ENCODE measurements at places on chromosomes 16 and 17.

- peak; percentile 18 for DNase-seq
Measured at GRCh38 chr17:48121923-48122664, 14.5 kb downstream of the SNX11 start.

DNA sequence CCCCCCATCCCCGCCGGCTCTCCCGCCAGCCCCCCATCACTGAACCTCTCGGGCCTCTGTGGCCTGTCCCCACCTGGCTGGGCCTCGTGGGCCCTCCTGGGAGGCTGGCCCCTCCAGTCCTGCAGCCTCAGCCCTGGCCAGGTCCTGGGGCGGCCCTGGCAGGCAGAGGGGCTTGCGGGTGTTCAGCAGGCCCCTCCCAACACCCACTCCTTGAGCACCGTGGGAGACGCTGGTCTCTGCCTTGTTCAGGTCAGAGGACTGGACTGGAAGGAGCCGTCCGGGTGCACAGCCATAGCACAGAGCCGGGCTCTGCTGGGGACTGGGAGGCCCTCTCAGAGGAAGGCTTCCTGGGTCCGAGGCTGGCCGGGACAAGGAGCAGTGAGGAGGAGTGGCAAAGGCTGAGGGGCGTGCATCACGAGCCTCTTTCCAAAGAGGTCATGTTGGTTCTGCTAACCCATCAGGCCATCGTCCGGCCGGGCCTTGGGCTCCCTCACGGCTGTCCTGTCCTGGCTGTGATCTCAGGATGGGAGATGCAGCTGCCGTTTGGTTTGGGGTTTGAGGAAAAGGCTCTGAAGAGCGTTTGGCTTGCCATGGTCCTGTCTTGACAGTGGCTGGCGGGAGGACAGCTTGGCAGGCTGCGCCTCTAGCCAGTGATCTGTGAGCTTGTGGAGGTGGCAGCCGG lies 6.3 kb upstream of the PABPN1L start:
- DNase-seq, result no peak

GRCh38 chr17:77129568-77130301 lies 11.0 kb upstream of the SEC14L1 start:
- DNase-seq, result no peak

- DNase-seq, result no peak
Measured at GRCh38 chr17:5785867-5786509, 201.7 kb upstream of the NLRP1 start.

DNA sequence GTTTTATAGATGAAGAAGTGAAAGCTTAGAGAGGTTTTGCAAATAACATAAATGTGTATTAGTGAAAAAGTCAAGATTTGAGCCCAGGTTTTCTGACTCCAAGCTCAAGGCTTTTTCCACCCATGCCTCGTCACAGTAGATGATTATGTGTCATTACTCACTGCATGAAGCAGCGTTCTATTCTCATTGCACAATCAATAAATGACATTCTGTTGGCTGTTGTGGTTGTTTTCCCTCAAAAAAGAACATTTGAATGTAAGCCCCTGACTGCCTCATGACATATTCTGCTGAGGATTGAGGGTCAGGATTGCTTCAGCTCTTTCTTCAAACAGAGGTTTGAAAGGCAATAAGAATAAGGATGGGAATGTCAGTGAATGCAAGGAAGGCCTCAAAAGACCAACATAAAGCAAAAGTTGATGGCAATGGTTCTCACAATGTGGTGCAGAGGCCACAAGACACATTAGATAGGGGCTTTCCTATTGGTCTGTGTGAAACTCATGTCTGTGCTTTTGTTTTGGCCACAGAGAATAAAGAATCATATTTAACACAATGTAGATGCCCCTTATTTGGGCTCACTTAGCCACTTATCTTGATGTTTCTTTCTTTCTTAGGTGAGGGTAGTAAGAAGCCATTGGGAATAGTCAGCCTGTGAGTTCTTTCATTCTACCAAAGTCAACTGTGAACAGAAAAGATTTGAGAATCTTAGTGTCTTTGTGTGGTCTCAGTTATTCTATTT lies 5.4 kb upstream of the MMD start:
- no peak for DNase-seq

GRCh38 chr17:5707482-5707881 lies 123.2 kb upstream of the NLRP1 start:
- no peak for DNase-seq

DNA sequence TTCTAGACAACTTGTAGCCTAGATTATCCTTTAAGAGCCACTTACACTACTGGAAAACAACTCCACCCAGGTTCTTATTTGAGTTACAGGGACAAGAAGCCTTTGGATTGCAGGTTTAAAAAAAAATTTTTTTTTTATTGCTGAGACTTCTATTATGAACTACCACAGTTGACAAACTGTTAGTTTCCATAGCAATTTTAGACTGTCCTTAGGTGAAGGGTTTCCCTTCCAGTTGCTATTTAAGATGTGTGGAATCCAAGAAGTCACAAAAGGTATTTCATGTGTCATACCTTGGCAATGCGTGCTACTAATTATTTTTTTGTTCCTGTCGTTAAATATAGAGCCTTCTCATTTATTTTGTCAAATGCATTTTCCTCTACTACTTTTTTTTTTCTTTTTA lies 253.2 kb downstream of the PRKCA start:
- DNase-seq, result no peak

DNA sequence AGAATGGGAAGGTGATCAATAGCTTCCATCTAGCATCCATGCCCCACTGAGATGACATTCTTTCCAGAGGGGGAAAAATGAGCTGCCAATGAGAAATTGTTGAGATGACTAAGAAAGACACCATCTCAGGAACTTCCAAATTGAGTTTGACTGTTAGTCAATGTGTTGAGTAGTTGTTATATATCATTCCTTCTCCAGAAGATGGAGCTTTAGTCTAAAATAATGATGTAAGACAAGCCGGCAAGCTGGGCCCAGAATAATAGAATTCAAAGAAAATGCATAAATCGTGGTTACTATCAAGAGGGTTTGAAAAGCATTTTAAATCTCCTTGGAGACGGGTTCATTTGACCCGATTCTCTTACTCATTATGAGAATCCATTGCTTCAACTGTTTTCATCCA lies 71.0 kb upstream of the ATF7IP2 start:
- DNase-seq, result no peak

DNA sequence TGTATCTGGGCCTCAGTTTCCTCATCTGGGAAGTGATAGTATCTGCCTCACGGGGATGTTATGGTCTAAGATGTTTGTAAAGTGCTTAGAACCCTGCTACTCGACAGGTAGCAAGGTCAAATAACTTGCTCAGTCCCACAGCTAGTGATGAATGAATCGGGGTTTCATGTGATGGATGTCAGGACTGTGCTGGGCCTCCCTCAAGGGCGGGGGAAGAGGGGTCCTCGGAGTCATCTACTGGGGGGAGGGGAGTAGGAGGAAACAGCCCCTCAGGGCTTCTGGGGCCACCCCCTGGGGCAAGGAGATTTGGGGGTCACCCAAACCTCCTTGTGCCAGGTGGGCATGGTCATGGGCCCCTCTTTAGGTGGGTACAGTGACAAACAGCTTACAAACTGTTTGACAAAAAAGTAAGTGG lies 732 bp downstream of the PNPO start:
- no peak for DNase-seq

DNA sequence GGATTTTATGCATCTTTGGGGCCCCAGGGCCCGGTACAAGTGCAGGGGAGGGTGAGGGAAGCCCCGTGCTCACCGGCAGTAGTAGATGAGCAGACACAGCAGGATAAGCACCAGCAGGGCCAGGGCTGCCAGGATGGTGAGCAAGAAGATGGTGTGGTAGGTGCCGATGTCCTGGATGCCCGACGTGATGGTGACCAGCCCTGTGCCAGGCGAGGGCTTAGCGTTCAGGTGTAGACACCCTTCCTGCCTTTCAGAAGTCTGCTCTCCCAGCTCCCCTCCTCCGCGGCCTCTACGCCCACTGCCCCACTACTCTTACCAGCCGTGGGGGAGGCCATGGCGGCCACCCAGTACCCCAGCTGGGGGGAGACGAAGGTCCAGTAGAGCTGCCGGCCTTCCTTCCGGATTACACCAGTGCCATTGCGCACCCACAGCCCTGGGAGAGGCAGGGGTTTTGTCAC lies 8.0 kb downstream of the FAM171A2 start:
- no peak for DNase-seq

- no peak for DNase-seq
Measured at GRCh38 chr16:74721716-74722115, 21.1 kb upstream of the MLKL start.

- no peak for DNase-seq
Measured at GRCh38 chr17:8905331-8905730, 37.9 kb upstream of the PIK3R6 start.

- no peak for DNase-seq
Measured at GRCh38 chr17:80577876-80578570, 33.4 kb downstream of the RPTOR start.

GRCh38 chr17:47203984-47204721 lies 5.0 kb upstream of the MYL4 start:
- no peak for DNase-seq

DNA sequence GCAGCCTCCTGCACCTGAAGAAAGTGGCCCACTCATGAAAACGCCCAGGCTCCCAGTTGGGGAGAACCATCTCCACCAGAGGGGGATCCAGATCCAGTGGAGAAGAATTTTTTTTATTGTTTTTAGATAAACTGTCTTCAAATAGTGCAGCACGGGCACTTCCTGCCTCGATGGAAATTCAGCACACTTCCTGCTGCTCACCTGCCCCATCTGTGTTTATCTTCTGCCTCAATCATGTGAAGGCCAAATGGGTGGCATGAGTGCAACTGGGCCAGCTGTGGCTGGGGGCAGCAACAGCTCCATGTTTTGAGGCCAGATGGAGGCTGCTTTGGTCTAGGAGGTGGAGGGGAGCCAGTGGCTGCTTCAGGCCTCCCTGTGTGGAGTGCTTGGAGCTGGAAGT lies 75.9 kb upstream of the WSB1 start:
- DNase-seq, result no peak

DNA sequence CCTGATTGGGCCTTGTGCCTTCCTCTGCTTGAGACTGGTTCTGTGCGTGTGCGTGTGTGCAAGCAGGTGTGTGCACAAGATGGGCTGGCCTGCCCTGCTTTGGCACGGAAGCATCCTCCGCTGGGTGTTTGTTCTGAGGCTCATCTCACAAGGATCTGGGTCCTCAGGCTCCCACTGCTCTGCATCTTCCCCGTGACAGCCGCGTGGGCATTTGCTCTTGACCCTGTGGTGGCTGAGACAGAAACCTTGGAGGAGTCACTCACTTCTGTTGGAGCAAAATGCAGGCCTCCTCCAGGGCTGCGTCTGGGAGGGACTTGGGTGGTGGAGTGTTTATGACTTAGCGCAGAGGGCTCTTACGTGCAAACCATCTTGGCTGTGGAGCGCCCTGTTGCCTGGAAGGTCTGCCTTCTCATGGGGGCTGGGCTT lies 119.2 kb downstream of the RPTOR start:
- no peak for DNase-seq

- no peak for DNase-seq
Measured at GRCh38 chr16:10224850-10225249, 42.6 kb upstream of the GRIN2A start.

DNA sequence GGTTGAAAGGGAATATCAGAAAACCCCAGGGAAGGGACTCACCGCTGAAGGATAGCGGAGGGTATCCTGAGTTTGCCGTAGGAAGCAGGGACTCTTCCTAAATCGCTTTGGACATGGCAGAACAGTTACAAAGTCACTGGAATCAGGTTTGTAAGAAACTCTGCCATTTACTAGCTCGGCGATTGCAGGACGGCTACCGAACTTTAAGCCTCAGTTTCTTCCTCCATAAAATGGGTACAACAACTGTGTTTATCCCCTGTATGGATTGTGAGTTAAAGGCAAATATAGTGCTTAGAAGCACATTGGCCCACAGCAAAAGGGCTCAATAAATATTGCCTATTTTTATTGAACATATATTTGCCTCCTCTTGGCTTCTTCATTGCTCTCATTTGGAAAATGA lies 90.6 kb downstream of the MAF start:
- DNase-seq, result no peak

GRCh38 chr17:80618304-80618703 lies 73.7 kb downstream of the RPTOR start:
- DNase-seq, result no peak

GRCh38 chr16:11278681-11279628 lies 2.2 kb downstream of the PRM1 start:
- DNase-seq, result no peak

GRCh38 chr16:86567701-86568581 lies 1.3 kb downstream of the FOXC2 start:
- peak; percentile 42 for DNase-seq

DNA sequence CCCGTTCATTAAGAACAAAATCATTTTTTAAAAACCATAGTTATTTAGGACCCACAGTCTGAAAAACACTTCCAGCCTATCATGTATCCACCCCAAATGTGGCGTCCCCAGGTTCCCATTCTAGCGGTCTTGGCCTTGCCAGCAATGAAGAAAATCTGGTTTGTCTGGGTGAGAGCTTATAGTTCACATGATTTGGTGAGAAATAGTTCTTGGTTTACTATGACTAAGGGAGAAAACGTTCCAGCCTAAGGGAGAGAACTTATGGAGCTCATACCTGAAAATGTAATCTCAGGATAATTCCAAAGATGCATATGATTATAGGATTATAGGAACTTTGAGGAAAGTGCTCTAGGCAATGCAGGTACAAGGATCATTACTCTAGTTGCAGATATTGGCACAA lies 4.8 kb downstream of the MARVELD3 start:
- no peak for DNase-seq

DNA sequence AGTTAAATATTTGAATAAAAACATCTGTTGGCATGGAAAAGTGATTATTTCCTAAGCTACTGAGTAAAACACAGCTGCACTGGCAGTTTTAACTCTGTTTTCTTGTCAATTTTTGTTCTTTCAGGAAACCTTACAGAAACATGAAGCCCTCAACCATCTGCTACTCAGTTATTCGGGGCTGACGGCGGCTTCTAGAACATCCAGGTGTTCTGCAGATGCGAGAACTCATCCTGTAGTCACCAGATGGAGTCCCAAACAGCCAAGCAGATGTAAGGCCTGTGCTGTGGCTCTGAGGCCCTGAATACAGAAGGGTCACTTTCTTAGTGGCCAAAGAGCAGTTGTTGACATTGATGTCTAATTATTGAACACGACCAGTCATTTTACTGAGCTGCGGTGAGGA lies 15.5 kb downstream of the ARSG start:
- no peak for DNase-seq

- no peak for DNase-seq
Measured at GRCh38 chr16:75402821-75403475, 30.4 kb downstream of the CFDP1 start.

Data from sciatic nerve (tissue), 2 donors.